ENCODE measurements at places on chromosomes 7 and 10. TPM values are rescaled to one million over a fixed set of nuclear protein-coding genes. Genes with fewer than 3 reads are reported as not detected.

The KIF11 gene
- 30.6 TPM for polyA plus RNA-seq

The HOXA5 gene
- polyA plus RNA-seq = 81.7 TPM

The PTPRZ1 gene
- 72.2 TPM for polyA plus RNA-seq

The PSMC2 gene
- 96.6 TPM for polyA plus RNA-seq

The ITPRID1 gene
- polyA plus RNA-seq = 0.07 TPM

The EN2 gene
- not detected for polyA plus RNA-seq

The CRHR2 gene
- 0.23 TPM for polyA plus RNA-seq

The FAM25G gene
- polyA plus RNA-seq = not detected
